HAP-1 (cell line): ENCODE measurements at places on chromosomes 2 and 18.

DNA sequence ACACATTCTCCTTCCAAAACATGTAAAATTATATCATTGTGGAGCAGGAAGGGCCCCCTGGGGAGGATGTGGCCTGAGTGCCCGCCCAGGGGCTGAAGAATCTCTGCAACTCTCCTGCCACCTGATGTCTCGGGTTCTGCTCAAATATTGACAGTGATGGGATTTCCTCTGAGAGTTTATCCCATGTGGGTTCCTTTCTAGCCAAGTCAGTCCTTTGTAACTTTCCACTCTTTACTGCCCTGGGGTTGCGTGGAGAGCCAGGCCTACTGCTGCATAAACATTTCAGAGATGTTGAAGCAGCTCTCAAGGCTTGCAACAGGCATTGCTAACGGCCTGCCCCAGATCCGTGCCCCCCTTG is 4.0 kb upstream of the RAB17 start:
- DNase-seq = no peak

DNA sequence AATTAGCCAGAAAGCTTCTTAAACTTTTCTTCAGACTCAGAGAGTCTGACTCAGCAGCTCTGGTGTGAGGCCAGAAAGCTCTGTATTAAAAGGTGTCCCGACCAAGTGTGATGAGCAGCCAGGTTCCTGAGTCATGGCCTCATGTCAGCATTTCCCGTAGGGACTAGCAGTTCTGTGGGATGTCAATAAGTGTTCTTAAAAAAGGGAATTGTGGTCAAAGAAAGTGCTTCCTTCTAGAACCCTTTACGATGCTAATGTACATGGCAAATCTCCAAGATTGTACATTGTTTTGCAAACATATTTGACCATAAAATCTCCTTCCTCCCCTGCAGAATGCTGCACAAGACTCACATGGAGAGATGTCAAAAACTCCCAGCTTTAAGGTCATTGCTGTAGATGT is 80.1 kb downstream of the PLA2R1 start:
- DNase-seq = peak; percentile 68

GRCh38 chr18:6653880-6654279 is 75.6 kb upstream of the ARHGAP28 start:
- no peak for DNase-seq

DNA sequence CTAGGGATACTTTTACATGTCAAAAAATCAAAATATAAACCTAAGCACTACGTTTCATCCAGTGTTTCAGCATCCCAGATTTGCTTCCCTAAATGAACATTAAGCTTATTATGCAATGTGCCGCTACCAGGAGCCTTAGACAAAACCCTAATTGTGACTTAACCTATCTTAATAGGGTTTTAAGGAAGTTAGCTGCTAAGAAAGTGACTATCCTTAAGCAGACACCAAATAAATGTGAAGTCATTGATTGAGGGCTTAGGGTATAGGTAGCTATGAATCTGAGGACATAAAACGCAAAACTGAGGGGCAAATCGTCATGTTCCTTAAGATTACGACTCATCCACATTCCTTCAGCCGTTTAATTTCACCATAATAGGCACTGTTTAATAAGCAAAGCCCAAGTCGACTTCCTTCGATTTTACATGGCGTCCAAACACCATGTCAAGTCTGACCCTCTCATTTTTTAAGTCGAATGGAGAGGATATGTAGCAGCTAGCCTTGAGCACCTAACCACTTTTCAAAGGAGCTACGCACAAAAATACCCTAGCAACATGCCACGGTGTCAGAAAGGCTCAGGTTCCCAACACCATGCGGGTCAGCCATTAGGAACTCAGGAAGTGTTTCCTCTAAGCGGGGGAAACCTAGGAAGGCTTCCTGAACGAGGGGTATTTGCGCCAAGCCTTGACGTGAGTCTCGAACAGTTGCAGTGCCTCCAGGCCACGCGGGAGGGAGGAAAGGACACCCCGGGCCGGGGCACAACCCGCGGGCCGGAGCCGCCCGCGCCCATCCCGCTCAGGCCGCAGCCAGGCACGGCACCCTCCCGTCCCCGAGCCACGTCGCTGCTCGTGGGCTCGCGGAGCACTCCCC is 1.0 kb downstream of the HDLBP start:
- DNase-seq = no peak

GRCh38 chr2:159078443-159078842 is 110.0 kb downstream of the TANC1 start:
- no peak for DNase-seq

DNA sequence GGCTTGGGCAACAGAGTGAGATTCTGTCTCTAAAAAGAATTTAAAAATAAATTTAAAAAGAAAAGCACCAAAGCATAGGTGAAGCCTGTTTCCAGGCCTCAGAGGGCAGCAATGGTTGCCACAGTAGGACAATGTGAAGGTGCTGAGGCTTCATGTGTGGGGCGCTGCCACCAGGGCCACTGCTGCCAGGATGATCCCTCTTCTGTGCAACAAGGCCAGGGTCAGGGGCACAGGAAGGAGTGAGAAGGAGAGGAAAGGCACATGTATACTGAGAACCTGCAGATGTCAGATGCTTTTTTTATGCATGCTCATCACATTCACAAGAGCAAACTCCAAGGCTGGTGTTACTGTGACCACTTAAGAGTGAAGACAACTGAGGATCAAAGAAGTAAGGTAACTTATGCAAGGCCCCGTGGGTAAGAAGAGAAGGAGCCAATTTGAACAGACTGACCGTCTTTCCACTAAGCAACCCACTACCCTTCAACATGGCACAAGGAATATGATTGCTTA is 79.7 kb upstream of the ACKR3 start:
- DNase-seq = no peak

DNA sequence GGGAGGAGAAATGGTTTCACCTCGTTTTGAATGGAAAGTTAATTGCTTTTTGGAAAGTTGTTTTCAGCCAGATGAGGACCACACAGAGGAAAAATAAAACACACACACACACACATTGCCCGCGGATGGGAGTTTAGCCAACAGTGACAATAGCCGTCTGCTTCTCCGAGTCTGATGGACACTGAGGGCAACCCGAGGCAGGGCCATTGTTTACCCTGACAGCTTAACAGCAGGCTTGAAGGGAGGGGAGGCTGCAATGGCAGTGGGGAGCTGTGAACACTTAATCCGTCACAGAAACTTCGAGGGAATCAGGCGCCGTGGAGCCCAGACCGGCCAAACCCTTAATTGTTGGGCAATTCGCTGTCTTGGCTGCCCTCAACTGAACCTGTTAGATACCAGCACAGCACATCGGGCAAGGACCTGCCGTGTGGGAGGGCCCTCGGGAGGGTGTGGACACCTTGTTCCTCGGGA is 145.9 kb downstream of the ACKR3 start:
- no peak for DNase-seq

DNA sequence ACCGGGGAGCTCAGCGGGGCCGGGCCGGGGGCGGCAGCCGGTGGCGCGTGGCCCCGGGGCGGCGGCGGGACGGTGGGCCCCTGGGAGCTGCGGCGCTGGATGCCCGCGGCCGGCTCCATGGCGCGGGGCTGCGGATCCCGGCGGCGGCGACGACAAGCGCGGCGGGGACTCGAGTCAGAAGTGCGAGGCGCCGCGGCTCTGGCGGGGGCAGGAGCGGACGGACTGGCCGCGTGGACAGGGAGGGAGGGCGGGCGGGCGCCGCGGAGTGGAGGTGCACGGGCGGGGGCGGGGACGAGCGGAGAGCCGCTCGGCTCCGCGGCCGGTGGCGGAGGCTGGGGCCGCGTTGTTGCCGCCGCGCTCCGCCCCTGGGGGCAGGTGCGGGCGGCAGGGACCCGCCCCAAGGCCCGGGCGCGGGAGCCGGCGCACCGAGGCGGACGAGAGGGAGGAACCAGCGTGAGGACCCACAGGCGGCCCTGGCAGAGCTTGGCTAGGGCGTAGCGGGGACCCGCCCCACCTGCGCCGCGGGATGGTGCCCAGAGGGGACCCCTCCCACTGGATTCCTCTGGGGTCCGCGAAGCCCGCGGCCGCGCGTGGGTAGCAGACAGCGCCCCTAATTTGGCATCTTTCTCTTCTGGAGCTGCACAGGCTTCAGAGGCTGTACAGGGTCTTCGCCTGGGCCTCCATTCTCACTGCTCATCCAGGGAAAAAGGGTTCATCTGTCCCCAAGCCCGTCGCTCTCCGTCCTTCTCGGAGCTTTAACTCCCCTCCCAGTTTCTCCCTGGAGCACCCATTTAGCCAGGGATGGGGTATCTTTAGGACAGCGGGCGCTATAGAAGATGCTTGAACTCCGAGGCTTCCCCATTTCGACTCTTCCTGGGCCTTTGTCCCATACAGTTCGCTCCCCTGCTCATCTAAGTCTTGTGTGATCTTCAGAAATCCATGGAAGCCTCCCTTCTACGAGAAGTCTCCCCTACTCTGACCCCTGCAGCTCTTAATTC is at the start of gene TMEM163:
Gene TMEM163, minus strand, starts transcription at position 184 of the 998 bp plus-strand sequence.
- DNase-seq = no peak

GRCh38 chr2:134020608-134021007 is 233.3 kb upstream of the MGAT5 start:
- DNase-seq = no peak

- DNase-seq = no peak
Observed at GRCh38 chr2:45261746-45262145, 252.5 kb upstream of the SIX2 start.

DNA sequence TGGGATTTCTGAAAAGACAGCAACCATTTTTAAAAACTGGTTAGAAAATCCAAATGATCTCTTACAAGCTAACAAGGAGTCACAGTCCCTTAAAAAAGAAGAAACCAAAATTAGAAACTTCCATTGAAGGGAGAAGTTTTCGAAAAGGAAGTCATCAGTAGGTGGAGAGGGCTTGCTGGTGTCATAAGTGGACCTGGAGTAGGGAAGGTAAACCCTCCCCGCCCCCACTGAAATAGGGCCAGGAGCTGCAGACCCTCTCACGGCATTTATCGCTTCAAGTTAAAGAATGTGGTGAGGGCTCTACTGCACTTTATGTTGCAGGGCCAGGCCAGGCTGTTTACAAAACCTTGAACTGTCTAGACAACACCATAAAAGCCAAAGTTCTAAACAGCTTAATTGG is 2.9 kb downstream of the HOXD11 start:
- no peak for DNase-seq

DNA sequence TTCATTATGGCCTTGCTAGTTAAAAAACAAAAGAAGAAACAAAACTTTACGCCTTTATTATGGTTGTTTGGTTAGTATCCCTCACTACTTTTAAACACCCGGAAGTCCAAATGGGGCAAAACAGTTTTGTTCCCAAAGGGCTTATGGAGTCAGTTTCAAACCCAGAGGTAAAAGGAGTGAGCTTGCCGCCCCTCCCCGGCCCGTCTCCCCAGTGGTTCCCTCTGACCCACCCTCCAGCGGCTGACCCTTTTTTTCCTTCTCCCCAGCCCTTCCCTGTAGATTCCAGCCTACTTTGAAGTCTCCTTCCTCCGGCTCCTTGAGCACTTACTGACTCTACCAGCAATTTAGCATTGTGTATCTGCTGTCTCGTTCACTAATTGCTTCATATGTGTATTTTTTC is 209.2 kb downstream of the ICOS start:
- no peak for DNase-seq

DNA sequence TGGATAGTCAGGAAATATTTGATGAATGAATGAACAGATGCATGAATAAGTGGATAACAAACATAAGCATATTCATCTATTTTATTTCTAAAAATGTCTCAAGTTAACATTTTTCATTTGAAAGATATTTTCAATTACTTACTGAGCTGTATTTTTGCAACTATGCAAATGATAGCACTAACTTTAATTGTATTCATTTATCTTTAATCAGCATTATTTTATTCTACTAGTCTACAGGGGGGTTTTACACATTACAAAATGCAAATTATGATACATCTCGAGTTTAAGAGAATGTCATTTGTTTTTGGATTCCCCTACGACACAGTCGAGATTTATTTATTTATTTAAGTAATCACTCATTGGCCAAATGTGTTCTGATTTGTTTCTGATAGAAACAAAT is 530.6 kb downstream of the ERBB4 start:
- no peak for DNase-seq

GRCh38 chr2:15642011-15642814 is 50.5 kb downstream of the DDX1 start:
- no peak for DNase-seq

GRCh38 chr2:238042849-238043584 is 17.8 kb upstream of the SCLY start:
- DNase-seq = no peak

DNA sequence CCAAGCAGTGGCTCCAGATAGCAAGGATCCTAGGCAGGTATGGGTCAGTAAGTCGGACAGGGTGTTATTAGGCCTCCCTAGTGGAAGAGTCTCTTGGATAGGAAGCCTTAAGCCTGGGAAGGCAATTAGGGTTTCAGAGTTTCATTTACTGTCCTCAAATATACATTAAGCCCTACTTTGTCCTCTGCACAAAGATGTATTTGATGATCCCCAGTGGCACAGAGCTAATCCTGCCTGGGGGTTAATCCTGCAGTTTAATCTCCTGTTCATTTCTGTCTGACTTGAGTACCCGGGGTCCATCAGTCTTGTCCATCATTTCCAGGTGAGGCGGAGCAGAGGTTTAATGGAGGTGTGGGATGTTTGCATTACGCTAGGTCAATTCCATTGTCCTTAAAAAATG is 62.0 kb downstream of the MTCL1 start:
- peak; percentile 47 for DNase-seq

GRCh38 chr2:193294371-193294770 is 1099.6 kb upstream of the TMEFF2 start:
- DNase-seq = no peak

- no peak for DNase-seq
Observed at GRCh38 chr2:221268631-221269030, 303.5 kb downstream of the EPHA4 start.

GRCh38 chr18:59517446-59518165 is 158.5 kb upstream of the LMAN1 start:
- DNase-seq = no peak

DNA sequence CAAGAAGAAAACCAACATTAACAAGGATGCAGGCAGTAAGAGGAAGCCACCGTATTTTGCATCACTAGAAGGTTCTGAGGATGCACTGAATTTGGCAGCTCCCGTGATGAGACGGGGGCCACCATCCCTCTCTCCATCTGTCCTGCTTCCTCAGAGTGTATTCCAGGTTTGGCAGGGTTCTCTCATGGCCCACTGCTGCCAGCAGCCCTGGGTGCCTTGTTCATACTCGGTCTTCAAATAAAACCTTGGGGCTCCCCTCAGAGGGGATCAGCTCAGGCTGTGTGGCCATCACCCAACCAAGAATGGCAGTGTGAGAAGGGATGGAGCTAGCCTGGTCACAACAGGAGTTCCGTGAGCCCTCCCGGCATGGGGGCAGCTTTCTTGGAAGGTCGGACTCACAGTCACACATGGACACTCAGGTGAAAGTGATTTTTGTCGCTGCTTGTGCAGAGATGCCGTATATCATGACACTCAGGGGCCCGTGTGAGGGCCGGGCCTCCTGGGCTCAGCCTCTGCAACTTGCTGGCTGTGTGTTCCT is 12.8 kb upstream of the MBP start:
- no peak for DNase-seq

- no peak for DNase-seq
Observed at GRCh38 chr2:235856151-235856854, 311.9 kb downstream of the GBX2 start.
